ENCODE measurements at places on chromosomes 4 and X.

DNA sequence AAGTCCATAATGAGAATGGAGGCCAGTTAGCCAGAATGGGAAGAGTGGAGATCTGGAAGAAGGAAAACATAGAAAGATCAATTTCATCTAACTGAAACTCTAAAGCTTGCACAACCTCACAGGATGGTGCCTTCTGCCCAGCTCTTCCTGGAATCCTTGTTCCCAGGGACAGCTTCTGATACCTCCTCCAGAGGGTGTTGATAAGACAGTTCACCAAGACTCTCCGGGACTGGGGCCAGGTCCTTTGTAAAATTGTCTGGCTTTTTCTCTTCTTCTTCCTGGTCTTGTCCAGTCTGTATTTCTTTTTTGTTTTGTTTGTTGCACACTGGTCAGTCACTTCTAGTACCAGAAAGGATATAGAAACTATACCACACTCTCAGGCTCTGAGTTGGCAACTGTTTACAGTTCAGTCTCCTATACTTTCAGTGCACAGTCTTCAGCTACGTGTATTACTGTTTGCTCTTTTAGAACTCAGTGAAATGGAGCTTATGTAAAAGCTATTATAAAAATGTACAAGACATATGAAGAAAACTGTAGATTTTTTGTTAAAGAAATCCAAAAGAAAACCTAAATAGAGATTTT is 142.8 kb upstream of the RPL34 start:
- no peak for DNase-seq

- no peak for DNase-seq
These were observed 23.7 kb upstream of the PNPLA4 start for GRCh38 chrX:7950865-7951264.

GRCh38 chr4:36921476-36922216 is 322.9 kb upstream of the NWD2 start:
- no peak for DNase-seq

DNA sequence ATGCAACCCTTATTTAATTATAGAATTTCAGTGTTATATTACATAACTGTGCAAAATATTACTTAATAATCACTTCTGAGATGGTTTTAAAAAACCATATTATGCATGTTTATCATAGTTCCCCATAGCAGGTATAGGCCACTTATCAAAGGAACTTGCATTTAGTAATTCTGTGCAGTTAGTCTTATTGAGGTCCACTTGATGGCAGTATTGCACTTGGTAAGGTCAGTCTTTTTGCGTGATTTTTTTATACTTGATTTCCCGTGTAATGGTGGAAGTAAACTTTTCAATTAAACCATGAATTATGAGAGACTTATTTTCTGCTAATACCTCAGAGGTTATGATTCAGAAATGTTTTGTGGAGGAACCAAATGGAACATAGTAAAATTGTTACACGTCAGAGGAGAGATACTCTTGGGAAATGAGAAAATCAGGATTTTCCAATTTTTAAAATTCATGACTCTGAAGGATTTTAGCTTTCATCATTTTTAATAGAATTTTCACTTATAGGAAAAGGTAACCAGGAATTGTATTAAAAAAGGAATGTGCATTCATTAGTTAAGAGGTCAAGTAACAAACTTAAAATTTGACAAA is 230.0 kb downstream of the CCSER1 start:
- DNase-seq, result no peak

GRCh38 chr4:1216869-1217294 is 32.0 kb downstream of the CTBP1 start:
- peak; percentile 81 for DNase-seq

- DNase-seq, result peak; percentile 35
These were observed 168.9 kb downstream of the ZNF674 start for GRCh38 chrX:46376246-46376885.

- no peak for DNase-seq
These were observed 56.2 kb downstream of the SMIM20 start for GRCh38 chr4:25970226-25970675.

GRCh38 chr4:147530723-147531122 is 49.8 kb downstream of the EDNRA start:
- DNase-seq, result no peak

GRCh38 chr4:27861381-27861787 is 1000.7 kb downstream of the STIM2 start:
- DNase-seq, result no peak

DNA sequence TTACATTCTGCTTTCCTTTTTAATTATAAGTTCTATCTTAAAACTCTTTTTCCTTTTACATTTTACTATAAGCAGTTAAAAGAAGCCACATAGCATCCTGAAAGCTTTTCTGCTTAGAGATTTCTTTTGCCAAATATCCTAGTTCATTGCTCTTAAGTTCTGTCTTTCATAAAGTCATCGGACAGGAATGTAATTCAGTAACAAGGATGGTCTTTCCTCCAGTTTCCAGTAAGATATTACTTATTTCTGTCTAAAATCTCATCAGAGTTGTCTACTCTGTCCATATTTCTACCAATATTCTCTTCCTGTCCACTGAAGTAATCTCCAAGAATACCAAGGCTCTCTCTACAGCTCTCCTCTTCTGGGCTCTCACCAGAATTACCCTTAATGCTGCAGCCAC is 37.5 kb upstream of the ADH1C start:
- DNase-seq, result no peak

GRCh38 chr4:153573881-153574802 is 108.0 kb downstream of the TMEM131L start:
- DNase-seq, result peak; percentile 58

DNA sequence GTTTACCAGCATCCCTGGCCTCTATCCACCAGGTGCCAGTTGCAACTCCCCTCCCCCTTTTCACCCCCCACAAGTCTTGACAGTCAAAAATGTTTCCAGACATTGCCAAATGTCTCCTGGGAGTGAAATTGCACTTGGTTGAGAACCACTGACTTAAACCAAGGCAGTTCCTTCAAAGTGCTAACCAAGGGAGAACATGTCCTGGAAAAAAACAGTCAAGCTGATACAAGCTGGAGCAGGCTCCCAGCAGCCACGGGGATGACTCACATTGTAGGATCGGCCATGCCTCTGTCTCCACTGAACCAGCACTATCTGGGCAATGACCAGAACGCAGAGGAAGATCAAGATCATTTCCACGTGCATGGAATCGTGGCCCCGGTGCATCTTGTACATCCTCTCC is 11.4 kb downstream of the RNF175 start:
- DNase-seq, result no peak

DNA sequence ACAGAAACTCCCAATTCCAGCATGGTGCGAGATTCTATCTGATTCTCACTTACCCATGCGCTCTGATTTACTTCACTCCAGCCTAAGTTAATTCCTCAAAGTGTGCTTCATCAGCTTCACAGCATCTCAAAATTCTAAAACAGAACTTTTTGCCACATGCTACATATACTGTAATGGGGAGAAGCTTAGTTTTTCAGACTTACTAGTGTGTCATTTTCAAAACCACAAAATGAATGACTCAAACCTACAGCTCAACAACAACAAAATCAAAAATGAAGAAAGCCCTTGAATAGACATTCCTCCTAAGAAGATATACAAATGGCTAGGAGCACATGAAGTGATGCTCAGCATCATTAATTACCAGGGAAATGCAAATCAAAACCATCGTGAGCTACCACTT is 14.9 kb downstream of the IRF2 start:
- peak; percentile 18 for DNase-seq

DNA sequence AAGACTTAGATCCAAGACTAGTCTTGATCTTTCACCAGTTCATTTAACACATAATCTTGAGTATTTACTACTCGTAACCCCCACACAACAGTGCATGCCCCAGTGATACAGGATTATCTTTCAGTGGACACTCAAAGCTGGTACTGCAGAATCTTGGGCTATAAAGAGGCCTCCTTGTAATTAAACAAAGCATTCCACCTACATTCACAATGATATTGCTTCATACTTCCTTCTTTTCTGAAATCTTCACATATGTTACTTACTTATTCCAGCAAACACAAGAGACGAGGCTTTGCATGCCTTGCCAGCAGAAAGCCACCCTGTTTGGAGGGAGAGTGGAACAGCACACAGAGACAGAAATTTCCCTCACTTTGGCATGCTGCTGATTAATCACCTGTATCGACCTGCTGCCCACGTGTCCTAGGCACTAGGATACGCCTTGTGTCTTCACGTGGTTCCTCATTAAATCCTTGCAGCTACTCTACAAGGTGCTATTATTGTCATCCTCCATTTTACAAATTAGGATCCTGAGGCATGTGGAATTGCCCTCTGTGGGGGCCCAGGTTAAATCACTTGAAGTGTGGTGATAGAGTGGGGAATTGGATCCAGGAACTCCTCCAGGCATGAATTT is 77.3 kb downstream of the FAM184B start:
- no peak for DNase-seq

GRCh38 chr4:86060341-86060740 is 299.5 kb downstream of the MAPK10 start:
- no peak for DNase-seq

DNA sequence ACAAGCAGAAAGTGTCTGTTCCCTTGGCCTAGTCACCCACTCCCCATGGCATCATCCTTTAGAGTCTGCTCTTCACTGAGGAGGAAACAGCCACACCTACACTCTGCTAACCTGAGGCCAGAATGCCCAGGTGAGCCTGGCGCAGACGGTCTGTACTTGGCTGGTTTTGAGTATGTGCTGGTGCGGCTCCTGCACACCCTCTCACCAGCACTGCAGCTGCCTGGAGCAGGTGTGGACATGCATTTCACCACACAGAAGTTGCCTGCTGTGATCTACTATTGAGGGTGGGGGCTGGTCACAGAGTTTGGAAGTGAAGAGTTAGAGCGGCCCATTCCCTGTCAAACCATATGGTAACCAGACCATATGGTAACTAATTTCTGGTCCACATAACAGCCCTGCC is 39.5 kb downstream of the KANTR start:
- DNase-seq, result no peak
